ENCODE measurements at places on chromosomes 12 and 14.

GRCh38 chr14:58362798-58363412 is 32.8 kb upstream of the TOMM20L start:
- no peak for DNase-seq

- no peak for DNase-seq
These were observed 6.8 kb upstream of the SYNE3 start for GRCh38 chr14:95523051-95523814.

DNA sequence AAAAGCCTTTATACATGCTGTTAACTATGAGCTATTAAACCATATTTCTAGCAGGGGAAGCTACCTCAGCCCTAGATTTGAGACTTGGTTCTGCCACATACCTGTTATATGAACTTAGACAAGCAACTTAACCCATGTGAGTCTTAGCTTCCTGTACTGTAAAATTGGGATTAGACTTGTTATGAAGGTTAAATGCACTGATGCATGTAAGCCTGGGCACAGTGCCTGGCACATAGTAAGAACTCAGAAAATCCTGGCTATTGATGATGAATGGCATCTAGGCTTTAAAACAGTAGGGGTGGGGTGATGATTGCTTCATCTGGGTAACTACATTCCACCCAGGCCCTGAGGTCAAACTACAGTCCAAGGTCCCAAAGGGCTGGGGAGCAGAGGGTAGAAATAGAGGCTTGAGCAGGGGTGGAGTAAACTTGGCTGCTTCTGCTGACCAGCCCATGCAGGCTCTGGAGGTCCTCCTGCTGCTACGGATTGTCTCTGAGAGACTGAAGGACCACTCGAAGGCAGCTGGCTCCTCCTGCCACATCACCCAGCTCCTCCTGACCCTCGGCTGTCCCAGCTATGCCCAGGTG is 11.3 kb downstream of the ESPL1 start:
- DNase-seq: no peak

- DNase-seq: no peak
These were observed 4.5 kb downstream of the DHH start for GRCh38 chr12:49089821-49090773.

GRCh38 chr14:54577494-54577893 is 10.6 kb downstream of the SAMD4A start:
- DNase-seq: no peak

DNA sequence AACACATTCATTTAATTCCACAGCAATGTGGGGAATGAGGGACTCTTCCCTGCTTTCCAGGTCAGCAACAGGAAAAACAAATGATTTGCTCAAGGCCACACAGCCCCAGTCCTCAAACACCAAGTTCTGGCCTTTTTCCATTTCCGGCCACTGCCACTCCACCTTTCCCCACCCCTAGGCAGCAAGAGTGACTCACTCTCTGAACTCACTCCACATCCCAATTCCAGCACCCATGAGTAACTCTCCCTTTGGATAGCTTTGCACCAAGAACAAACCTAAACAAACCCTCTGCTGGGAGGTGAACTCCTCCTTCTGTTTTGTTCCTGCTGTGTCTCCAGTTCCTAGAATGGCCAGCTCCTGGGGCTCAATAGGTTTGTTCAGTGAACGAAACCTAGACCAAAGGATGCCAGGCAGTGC is 30.4 kb upstream of the PLEKHG6 start:
- DNase-seq: no peak

All from stimulated activated CD8-positive, alpha-beta memory T cell treated with anti-CD3 and anti-CD28 coated beads, Interleukin-4, amount 100 ng/mL, for 1 hour (primary cell).